ENCODE measurements at places on chromosomes 5 and 9.

DNA sequence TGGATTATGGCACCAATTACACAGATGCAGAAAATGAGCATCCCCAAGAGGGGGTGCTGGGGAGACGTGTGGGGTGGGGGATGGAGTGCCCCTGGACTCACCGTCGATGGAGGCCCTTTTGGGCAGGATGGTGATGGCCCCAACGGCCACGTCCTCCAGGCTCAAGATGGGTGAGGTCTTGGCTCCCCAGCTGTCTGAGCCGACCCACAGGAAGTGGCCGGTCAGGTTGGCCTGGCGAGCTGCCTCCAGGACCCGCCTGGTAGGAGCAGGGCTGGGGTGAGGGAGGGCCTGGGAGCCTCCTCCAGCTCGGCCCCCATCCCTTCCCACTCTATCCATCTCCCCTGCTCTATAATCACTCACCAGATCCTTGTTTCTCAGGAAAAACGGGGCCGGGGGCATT is 4.6 kb downstream of the GRM6 start:
- DNase-seq: no peak

- no peak for DNase-seq
Measured at GRCh38 chr5:175765858-175766257, 105.5 kb upstream of the CPLX2 start.

GRCh38 chr9:2043243-2043642 is 28.1 kb downstream of the SMARCA2 start:
- no peak for DNase-seq

DNA sequence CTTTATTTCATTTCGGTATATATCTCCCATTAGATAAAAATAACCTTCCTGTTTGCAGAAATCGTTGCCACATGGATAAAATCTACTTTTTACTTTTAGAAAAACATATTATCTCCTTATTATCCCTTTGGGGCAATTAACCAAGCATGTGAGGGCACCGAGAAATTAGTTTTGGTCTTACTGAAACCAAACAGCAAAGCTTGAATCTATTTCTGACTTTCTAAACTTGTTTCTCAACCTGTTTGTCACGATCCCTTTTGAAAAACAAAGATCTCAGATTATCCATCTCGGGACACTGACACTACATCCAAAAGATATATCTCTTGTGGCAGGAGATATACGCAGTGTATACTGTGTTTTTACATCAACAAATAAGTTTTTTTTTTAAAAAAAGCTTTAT is 2.3 kb downstream of the TUT7 start:
- DNase-seq: no peak

GRCh38 chr9:69066955-69067354 is 31.4 kb downstream of the FXN start:
- DNase-seq: no peak

GRCh38 chr5:168320805-168321204 is 29.4 kb downstream of the WWC1 start:
- DNase-seq: no peak

GRCh38 chr9:6055216-6055615 is 39.8 kb upstream of the RANBP6 start:
- peak; percentile 74 for DNase-seq

- no peak for DNase-seq
Measured at GRCh38 chr9:107888773-107889227, 399.2 kb upstream of the KLF4 start.

DNA sequence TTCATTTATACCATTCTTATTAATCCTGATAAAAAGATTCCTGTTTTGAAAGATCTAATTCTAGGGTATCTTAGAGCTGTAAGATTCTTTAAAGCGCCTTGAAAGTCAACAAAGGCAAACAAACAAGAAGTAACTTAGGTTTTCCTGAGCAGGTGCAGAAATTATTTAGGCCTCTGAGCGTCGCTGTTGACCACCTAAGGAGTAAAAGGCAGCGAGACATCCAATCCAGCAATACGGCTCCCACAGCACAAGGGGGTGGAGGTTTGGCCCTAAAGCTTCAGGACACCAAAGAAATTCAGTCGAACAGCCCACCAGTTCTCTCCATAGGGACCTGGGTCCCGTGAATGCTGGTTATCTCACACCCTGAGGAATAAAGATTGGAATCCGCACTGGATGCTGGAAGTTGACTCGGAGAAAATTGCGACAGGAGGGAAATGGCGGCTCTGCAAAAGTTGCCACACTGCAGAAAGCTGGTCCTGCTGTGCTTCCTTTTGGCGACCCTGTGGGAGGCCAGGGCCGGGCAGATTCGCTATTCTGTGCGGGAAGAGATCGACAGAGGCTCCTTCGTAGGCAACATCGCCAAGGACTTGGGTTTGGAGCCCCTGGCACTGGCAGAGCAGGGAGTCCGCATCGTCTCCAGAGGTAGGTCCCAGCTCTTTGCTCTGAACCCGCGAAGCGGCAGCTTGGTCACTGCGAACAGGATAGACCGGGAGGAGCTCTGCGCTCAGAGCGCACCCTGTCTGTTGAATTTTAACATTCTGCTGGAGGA is at the start of gene PCDHGA2:
Gene PCDHGA2 (plus strand): TSS at position 223 of the 769 bp plus-strand sequence.
- peak; percentile 57 for DNase-seq

- DNase-seq: no peak
Measured at GRCh38 chr9:112848316-112849151, 42.1 kb downstream of the SLC46A2 start.

DNA sequence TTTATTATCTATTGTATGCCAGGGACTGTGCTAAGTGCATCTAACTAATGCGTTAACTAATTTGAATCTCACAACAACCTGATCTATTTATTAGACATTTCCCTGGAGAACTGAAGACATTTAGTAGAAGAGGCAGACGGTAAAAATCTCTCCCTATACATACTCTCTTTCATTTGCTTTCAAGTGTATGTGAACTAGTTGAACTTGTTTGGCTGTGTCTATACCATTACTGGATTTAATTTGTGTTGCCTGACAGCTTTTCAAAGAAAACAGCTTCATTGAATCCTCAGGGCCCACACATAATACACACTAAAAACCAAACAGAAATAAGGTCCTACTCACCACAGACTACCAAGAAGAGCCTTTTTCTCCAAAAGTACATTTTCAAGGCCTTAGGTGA is 133.6 kb upstream of the NR3C1 start:
- DNase-seq: no peak

DNA sequence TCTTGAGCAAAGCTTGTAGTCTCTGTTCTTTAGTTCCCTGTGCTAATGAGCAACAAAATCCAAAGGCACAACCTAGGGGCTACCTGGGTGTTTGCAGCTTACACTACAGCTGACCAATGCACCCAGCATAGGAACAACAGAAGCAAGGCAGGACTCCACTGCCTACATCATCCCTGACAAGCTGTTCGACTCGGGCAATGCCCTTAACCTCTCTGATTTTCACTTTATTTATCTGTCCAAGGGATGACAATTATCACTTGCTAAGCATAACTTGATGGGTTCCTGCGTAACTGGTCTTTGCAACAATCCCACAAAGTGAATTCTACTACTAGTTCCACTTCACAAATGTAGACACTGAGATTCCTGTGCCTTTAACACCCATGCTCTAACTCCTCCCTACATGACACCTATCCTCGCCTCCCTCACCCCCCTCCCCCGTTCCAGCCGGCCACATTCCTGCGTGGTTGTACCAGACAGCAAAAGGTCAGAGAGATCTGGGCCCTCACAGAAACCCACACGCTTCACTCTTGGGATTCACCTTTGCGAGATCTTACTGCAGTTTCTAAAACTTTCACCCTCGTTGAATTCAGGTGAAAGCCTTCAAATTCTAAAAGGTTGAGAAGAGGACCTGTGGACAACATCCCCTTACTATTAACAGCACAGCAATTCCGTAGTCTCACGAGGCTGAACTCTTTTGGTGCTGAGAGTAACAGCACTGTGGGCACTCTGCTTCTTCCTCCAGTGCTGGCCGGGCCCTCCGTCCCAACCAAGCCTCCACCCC is 995 bp downstream of the IPPK start:
- peak; percentile 49 for DNase-seq

GRCh38 chr5:17399931-17400330 is 98.1 kb upstream of the TAF11L2 start:
- DNase-seq: no peak

- DNase-seq: no peak
Measured at GRCh38 chr5:54746777-54747398, 229.3 kb downstream of the SNX18 start.

- no peak for DNase-seq
Measured at GRCh38 chr9:16642421-16643109, 227.9 kb downstream of the BNC2 start.

All from SJCRH30 (cell line).